ENCODE measurements at places on chromosomes 2 and 18.

- DNase-seq = no peak
Measured at GRCh38 chr2:62344472-62344871, 148.6 kb downstream of the B3GNT2 start.

DNA sequence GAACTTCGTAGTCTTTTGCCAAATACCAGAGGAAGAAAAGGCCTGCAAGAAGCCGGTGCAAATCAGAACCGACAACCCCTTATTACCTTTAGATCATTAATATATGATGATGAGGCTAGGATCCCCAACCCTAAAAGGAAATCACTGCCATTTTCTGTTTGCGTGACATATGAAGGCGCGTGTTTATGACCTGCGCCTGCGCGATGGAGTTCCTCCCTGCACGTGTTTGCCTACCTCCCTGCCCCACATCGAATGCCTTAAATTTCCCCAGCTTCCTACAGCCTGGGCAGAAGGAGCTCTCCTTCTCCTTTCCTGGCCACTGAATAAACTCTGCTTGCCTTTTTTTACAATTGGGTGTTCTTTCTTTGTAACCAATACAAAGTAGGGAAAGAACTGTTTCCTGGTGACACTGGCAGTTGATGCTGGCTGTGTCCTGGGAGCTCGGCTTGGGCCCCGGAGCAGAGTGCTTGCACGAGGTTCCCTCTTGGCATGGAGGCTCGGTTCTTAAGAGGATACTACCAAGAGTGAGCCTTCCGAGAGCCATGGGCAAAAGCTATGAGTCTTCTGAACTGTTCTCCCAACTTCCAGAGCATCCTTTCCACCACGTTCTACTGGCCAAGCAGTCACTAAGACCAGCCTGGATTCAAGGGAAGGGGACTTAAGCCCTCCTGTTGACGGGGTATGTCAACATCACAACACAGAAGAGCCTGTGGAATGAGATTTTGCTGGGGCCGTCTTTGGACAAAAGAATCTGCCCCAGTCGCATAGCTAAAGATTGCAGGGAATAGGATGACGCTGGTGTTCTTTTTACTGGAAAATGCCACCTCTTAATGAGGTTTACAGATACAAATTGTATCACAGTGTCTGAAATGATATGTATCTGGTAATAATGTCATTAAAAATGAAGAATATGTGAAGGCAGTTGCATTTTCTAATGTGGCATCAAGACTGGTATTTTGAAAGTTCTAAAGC, 179.8 kb downstream of the SH3BP4 start:
- no peak for DNase-seq

DNA sequence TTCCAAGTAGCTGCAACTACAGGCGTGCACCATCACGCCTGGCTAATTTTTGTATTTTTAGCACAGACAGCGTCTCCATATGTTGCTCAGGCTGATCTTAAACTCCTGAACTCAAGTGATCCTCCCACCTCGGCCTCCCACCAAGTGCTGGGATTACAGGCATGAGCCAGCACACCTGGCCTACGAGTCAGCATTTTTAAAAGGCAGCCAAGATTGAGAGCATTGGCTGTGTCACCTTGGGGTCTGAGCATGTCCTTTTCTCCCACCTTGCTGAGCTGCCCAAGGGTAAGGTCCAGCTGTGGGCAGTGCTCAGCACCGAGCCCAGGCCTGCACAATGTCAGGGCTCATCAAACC, 142.8 kb upstream of the LMAN1 start:
- no peak for DNase-seq

- no peak for DNase-seq
Measured at GRCh38 chr2:111168528-111169239, 48.0 kb downstream of the BCL2L11 start.

DNA sequence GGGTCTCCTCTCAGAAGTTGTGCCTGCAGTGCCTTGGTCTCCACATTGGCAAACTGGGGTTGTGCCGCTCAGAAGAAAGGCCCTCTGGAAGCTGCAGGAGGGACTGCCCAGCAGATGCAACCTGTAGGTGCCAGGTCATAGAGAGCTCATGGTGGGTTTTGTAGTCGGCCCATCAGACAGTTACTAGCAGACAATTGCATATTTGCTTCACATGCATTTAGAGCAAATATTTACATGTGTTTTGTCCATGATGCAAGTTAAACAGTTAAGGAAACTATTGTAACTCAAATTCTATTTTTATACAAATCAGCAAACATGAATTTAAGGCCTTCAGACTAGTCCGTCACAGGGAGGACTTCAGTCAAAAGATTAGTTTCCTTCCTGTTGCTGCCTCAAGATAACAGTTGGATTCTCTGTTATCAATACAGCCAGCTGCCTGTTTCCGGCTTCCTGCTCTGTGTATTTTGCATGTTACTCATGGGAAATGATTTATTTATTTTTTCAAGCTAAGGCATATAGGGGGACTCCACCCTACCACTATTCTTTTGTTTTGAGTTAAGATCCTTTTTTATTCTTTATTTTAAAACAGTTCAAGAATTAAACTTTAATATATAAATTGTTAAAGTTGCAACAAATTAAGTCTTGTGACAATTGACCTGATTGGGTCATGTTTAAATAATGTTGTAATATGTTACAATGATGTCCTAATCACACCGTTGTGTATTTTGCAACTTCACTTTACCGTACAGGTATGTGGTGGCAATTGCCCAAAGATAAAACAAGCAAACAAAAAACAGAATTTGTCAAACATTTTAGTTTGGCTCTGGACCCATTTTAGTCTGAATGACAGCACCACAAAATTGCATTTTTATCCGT, 133.5 kb downstream of the SPTBN1 start:
- peak; percentile 24 for DNase-seq

DNA sequence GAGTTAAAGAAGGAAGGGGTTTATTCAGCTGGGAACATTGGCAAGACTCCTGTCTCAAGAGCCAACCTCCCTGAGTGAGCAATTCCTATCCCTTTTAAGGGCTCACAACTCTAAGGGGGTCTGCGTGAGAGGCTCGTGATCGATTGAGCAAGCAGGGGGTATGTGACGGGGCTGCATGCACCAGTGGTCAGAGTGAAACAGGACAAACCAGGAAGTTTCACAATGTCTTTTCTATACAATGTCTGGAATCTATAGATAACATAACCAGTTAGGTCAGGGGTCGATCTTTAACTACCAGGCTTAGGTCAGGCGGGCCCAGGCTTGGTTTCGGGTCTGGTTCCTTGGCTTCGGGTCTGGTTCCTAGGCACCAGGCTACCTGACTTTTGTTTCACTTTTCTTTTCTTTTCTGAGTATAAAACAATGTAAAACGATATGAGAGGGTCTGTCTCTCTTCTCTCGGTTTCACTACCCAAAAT, 30.1 kb upstream of the LIPG start:
- DNase-seq = no peak

GRCh38 chr2:66447677-66448076, 12.8 kb downstream of the MEIS1 start:
- DNase-seq = no peak

DNA sequence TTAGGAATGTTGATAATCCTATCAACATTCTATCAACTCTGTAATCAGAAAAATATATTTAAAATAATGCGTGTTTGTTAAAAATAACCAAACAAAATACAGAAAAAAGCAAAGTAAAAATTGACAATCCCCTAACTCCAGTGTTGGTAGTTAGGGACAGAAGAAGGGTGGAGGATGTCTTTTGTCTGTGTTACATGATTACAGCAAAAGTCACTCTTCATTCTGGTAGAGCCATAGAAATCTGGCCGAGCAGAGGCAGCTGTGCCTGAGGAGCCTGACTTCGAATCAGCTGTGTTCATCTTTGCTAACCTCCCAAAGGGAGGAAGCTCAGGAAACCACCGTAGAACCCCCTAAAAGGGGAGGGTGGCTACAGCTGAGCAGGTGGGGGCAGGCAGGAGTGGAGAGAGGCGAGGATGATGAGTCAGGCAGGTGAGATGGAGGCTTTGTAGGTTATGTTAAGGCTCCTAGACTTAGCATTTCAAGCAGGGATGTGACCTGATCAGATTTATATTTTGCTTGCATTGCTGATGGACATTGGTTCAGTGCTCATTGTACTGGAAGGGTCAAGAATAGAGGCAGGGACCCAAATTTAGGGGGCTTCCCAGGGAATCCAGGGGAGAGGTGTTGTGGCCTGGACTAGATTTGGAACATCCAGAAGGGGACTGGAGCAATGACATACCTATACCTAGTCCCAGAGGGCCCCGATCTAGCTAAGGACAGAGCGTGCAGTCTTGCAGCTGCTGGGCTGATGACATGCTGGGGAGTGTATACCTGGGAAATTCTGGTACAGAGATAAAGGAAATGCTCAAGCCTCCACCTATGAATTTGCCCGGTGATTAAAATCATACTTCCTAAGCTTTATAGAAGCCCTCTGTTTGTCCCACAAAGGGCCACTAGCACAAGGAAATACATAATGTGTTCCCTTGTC, 95.7 kb downstream of the NEDD4L start:
- no peak for DNase-seq

- no peak for DNase-seq
Measured at GRCh38 chr2:239462191-239462515, 61.3 kb upstream of the HDAC4 start.

GRCh38 chr2:234022424-234022823, 28.1 kb upstream of the SPP2 start:
- no peak for DNase-seq

GRCh38 chr2:206378835-206379234, 64.5 kb upstream of the ADAM23 start:
- DNase-seq = no peak

DNA sequence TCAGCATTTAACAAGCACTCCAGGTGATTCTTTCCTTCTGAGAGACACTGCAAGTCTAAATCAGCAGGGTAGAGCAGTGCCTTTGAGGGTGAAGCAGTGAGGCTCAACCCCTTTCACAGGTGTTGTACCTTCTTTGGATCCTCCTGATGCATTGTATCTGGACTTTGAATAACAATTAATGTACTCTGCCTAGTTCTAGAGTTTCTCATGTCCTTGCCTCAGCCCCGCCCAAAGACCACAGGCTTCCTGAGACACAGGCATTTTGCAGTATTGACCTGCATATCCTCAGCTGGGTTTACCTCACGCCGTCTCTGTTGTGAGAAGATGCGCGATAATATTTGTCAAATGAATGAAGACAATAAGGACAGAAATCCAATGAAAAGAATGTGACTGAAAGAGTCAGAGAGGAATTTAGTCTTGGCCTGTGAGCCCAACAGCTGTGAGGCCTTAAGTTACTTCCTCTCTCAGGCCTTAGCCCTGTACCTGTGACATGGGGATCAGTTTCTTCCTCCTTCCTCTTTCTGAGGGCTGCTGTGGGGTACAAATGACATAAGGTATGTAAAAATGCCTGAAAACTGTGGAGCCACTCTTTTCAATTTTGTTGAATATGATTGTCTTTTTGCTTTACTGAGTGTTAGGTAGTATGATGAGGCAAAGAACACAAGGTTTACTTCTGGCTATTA, 43.7 kb downstream of the WIPF1 start:
- no peak for DNase-seq

DNA sequence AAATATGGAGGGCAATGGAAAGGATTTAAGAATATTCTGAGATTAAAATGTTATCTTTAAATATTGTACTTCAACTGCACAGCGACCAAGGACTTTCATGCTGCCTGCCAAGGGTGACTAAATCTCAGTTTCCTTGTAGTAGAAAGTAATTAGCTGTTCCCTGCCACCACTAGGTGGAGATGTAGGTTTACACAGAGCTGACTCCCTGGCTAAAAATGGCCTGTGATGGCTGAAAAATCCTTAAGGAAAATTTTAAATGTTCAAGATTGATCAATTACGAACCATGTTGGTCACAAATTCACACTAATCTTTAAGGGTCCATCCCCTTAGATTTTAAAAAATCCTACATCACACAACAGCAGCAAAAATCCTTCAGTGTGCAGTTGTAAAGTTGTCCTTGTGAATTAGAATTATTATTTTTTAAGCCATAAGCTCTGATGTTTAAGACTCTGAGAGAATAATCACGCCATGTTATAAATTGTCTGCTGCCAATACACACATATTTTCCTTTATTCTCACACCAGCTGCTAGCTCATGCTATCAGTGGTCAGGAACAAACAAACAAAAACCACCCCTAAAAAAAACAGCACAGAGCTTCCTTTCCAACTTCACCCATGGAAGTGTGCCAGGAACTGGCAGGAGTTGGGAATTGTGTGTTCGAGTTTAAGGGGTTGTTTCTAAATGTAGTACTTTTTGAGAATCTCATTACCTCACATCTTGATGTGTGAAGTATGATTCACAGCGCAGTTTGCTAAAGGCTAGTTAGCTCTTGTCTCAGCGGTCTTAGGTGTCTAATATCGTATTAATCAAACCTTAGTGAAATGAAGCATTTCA, 399.8 kb downstream of the TMEM182 start:
- no peak for DNase-seq

GRCh38 chr2:97911206-97911921, 84.4 kb downstream of the TMEM131 start:
- DNase-seq = no peak

- no peak for DNase-seq
Measured at GRCh38 chr2:28226558-28226957, 166.1 kb upstream of the FOSL2 start.

DNA sequence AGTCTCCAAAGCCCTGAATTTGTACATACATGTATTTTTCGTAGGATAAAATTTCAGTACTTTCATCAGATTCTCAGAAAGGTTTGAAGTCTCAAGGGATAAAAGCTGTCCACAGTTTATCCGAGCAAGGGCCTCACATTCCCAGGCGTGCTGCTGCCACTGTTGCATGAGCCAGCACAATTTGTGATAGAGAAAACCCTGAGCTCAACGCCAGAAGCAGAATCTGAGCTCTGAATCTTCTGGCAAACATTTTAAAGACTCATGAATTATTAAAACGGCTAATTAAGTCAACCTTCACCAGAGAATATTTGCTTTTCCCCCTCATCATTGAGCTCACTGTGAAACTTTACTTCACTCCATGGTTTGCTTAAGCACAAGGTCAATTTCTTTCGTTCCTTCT, 38.5 kb upstream of the STPG4 start:
- DNase-seq = no peak

All from T follicular helper cell (primary cell).